NCI-H2107 (cell line): ENCODE measurements at places on chromosomes 2 and 18.

- DNase-seq = no peak
Measured at GRCh38 chr18:63683152-63683551, 19.6 kb upstream of the SERPINB11 start.

DNA sequence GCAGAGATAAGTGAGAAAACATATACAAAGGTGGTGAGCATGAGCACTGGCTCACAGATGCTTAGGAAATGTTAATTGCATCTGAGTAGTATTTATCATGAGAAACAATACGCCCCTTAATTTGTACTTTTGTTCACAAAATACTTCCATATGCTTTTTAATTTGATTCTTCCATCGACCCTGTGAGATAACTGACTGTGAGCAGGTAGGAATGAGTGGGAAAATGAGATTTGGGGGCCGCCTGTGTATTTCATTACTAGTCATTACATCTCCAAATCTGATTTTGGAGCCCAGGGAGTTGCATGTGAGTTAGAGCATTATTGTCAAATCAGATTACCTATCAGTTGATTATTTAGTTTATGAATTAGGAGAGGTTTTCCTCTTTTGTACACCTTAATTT, 36.7 kb upstream of the NPC1 start:
- no peak for DNase-seq

DNA sequence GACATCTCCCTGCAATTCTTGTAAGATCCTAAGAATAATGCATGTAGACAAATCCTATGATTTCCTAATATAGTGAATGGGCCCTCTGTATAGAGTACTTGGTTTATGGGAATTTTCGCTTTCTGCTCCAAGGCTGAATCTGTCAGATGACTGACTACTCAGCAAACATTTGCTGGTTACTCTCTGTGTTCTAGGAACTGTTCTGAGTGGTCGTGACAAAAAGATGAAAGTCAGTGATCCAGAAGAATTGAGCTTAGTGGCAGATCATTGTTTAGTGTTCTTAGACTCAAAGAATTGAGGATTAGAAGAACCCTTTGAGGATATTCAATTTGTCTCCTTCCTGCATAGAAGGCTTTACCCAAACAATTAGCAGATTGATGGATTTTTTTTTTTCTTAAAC, 10.0 kb downstream of the XRCC5 start:
- DNase-seq = no peak

GRCh38 chr18:46502444-46502843, 154.6 kb downstream of the LOXHD1 start:
- DNase-seq = no peak

GRCh38 chr18:7000484-7001096, 117.0 kb downstream of the LAMA1 start:
- no peak for DNase-seq

- no peak for DNase-seq
Measured at GRCh38 chr2:156456616-156457015, 20.4 kb downstream of the GPD2 start.

- DNase-seq = no peak
Measured at GRCh38 chr2:156486147-156486546, 50.0 kb downstream of the GPD2 start.

DNA sequence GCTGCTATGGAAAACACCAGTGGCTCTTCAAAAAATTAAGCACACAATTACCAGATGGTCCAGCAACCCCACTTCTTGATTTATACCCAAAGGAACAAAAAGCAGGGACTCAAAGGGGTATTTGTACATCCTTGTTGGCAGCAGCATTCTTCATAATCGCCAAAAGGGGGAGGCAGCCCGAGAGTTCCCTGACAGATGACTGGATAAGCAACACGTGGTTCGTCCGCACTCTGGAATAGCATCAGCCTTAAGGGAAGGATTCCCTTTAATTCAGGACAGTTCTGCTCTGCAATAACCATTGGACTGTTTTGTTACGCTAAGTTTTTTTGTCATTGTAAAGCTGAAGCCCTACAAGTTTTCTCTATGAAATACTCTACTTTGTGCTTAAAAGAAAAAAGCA, 76.7 kb upstream of the TWIST2 start:
- DNase-seq = no peak

- no peak for DNase-seq
Measured at GRCh38 chr2:163135256-163135655, 296.7 kb upstream of the KCNH7 start.

GRCh38 chr2:152500772-152501171, 165.8 kb downstream of the FMNL2 start:
- DNase-seq = no peak

DNA sequence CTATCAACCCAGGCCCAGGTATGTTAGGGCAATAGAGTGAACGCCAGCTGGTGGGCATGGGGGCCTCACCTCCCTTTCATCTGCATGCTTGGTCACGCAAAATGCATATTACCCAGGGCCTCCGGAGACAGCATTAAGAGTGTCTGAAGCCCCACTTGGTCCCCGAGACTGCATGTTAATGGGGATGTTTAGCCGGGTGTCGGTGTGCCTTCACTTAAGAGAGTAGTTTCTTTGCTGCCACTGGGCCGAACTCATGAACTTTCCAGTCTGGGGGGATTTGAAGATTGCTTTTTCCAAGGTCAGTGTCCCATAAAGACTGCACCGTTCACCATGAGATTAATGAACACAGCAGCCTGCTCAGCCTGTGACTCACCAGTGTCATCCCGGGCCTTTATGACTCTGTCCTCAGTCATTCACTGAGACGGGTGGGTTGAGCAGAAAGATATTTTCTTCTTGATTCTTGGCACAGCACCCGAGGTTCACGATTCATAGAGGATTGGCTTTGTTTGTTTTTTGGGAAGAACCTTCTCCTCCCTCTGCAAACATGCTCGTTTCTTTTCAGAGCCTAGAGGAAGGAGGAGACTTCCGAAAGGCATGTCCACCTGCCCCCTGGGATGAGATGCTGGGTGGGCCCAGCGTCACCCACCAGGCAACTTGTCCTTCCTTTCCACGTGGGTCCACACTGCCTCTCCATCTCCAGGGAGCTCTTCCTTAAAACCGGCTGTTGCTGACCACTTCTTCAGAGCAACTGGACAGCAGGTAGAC, 199.1 kb downstream of the GLI2 start:
- DNase-seq = no peak

- no peak for DNase-seq
Measured at GRCh38 chr2:70941701-70942100, 6.0 kb downstream of the ATP6V1B1 start.

- DNase-seq = no peak
Measured at GRCh38 chr18:8944871-8945245, 157.6 kb upstream of the NDUFV2 start.

- no peak for DNase-seq
Measured at GRCh38 chr2:43941966-43942365, 53.8 kb downstream of the LRPPRC start.

DNA sequence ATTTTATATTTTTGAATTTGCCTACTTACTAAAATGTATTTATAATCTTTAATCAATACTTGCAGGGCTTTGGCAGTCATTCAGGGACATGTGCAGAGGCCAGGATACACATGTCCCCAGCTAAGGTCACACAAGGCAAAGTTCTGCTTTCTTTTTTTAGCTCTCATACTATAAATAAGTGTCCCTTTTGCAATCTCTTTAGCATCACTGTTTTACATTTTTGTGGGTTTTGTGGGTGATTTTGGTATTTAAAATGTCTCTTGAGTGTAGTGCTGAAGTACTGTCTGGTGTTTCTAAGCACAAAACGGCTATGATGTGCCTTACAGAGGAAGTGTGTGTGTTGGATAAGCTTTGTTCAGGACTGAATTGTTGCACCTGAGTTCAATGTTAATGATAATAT, 309.0 kb upstream of the GULP1 start:
- no peak for DNase-seq

- no peak for DNase-seq
Measured at GRCh38 chr18:22558945-22559385, 141.2 kb upstream of the CTAGE1 start.

- DNase-seq = no peak
Measured at GRCh38 chr18:61735564-61736102, 157.2 kb downstream of the RNF152 start.

- DNase-seq = no peak
Measured at GRCh38 chr2:168948621-168949212, 47.6 kb downstream of the G6PC2 start.

DNA sequence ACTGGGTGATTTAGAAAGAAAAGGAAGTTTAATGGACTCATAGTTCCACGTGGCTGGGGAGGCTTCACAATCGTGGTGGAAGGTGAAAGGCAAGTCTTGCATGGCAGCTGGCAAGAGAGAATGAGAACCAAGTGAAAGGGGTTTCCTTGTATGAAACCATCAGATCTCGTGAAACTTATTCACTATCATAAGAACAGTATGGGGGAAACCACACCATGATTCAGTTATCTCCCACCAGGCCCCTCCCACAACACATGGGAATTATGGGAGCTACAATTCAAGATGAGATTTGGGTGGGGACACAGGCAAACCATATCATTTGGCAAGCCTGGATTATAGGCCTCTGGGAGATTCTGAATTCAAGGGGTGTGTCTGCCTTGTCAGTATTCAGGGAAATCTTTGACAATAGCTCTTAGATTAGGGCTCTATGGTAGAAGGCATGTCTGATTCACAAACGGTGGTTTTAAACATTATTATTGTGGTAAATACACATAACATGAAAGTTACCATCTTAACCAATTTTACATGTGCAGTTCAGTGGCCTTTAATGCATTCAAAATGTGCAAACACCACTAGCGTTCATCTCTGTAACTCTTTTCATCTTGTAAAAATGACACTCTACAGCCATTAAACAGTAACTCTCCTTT, 15.3 kb upstream of the PLB1 start:
- DNase-seq = no peak

DNA sequence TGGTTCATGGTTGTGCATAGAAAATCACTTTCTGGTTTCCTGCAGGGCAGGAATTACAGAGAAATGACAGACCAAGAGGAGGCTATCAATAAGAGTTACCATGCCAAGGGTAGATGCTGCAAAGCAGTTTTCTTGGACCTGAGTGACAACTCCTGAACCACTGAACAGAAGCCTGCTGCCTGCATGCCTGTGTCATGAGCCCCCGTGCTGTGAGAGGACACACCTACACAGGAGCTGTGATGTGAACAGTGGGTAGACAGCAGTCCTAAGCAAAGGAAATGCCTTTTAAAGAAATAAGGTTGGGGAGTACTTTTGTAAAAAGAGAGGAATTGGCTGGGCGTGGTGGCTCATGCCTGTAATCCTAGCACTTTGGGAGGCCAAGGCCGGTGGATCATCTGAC, 54.2 kb upstream of the CREB1 start:
- no peak for DNase-seq

DNA sequence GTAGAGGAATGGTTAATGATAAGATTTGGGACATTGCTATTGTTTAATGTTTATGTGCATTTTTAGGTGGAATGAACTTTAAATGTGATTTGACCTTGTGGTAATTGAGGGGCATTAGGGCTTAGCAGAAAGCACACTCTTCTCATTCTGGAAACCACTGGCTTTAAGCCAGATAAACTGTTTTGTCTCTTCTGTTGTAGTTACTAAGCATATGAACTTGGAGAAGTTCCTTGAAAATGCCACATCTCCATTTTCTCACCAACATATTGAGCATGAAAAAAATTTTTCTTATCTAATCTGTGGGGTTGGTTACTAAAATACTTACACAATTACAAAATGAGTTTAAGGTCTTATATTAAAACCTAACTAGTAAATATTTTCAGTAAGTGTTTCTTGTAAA, 70.8 kb upstream of the FSHR start:
- no peak for DNase-seq

- peak; percentile 18 for DNase-seq
Measured at GRCh38 chr2:228657807-228658402, 476.4 kb upstream of the SPHKAP start.

DNA sequence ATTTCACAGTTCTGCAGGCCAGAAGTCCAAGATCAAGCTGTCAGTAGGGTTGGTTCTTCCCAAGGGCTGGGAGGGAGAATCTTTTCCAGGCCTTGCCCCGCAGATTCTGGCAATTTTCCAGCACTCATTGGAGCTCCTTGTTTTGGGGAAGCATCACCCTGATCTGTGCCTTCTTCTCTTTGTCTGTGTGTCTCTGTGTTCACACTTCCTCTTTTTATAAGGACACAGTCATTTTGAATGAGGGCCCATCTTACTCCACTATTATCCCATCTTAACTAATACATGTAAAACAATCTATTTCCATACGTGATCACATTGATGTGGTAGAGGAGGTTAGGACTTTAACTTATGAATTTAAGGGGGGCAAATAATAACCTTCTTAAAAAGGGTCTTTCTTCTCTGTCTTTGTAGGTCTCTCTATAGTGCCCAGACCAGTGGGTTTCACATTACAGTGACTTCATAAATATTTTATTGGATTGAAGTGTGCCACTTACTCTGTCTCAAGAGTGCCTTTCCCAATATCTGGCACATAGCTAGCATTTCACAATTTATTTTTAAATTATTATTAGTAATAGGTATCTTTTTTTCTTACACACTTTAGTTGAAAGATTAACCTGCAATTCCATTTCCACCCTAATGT, 68.9 kb upstream of the CBLN2 start:
- no peak for DNase-seq

- DNase-seq = no peak
Measured at GRCh38 chr2:69493268-69493667, 56.0 kb upstream of the NFU1 start.

DNA sequence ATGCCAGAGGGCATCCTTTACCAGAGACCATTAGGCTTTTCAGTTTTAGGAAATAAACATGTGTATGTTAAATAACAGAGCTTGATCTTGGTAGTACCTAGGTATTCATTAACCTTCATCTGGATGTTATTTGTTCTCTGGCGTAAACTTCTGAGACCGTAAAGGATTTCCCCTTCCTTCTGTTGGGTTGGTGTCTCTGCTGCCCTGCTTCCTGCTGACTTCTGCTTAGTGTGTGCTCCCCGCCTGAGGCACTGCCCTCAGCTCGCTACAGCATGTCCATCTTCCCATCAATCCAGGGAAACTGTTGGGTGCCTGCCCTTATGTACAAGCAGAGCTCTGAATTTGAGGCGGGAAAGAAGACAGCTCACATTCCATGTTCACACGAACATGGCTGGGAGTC, 177.9 kb downstream of the TPGS2 start:
- DNase-seq = no peak

- DNase-seq = no peak
Measured at GRCh38 chr2:7976206-7976605, 705.6 kb upstream of the ID2 start.

GRCh38 chr2:208671284-208671683, 264.7 kb downstream of the PTH2R start:
- no peak for DNase-seq

DNA sequence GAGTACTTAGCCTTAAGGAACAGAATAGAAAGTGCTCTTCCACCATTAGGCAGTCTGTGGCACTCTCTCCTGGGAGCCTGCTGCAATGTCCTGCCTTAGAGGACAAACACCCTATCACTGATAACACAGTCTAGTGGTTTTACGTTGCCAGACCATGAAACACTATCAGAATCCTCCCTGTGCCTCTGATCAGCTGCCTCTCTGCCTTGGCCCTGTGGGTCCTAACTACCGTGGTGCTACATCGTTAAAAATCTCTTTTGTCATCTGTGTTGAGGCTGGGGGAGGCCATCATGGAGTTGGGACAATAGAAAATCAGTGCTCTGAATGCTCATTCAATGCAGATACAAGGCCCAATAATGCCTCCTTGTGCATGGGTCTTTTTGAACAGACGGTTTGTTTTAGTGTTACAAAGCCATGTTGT, 11.9 kb upstream of the APCDD1 start:
- no peak for DNase-seq

- DNase-seq = no peak
Measured at GRCh38 chr2:163471947-163472346, 263.9 kb downstream of the FIGN start.
